ENCODE measurements at places on chromosomes 11 and 22.

DNA sequence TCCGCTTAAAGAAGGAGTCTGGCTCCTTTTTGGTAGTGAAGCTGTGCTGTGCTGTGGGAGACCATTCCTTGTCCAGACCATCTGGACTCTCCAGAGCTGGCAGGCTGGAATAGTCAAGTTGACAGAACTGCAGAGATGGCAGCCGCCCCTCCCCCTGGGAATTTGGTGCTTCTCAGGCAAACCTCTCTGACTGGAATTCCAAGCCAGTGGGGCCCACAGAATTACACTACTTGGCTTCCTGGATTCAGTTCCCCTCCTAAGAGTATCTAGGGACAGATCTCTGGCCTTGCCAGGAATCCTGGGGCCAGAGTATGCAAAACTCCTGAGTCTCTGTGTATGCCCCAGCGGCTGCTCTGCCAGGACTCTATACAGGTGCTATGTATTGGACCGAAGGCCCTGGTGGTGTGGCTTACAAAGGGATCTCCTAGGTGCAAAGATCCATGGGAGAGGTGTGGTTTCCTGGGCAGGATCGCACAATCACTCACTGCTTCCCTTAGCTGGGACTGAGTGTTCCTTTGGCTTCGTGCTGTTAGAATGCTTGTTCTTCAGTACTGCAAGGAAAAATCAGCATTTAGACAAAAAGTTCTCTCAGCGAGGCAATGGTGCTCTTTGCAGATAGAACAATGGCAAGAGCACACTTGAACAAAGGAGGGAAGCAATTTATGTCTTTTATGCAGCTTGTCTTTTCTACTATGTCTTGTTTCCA, 86.8 kb downstream of the PRMT3 start:
- DNase-seq = no peak

DNA sequence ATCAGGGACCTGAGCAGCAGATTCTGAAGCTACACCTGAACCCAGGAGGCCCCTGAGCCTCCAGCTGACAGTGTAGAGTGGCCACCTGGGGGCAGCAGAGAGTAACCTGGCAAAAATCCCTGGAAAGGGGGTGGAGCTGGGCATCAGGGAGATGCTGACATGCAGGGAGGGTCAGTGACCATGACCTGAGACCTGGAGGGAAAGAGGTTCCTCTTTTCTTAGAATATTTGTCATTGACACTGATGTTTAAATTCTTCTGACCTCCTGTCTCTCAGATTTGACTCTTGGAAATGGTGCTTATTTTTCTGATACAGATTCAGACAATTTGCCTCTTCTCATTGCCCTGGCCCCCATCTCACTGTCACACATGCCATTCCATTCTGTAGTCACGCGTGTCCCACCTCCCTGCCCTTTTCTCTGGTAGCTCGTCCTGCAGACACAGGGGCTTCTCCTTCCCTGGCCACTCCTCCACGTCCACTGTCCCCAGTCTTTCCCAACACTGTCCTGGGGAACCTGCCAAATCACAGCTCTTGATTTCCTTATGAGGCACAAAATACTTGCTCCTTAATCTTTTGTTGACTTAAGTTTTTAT, 117.2 kb upstream of the IGLL5 start:
- DNase-seq = no peak

GRCh38 chr11:19658344-19658743, 54.3 kb upstream of the NAV2 start:
- DNase-seq = no peak

DNA sequence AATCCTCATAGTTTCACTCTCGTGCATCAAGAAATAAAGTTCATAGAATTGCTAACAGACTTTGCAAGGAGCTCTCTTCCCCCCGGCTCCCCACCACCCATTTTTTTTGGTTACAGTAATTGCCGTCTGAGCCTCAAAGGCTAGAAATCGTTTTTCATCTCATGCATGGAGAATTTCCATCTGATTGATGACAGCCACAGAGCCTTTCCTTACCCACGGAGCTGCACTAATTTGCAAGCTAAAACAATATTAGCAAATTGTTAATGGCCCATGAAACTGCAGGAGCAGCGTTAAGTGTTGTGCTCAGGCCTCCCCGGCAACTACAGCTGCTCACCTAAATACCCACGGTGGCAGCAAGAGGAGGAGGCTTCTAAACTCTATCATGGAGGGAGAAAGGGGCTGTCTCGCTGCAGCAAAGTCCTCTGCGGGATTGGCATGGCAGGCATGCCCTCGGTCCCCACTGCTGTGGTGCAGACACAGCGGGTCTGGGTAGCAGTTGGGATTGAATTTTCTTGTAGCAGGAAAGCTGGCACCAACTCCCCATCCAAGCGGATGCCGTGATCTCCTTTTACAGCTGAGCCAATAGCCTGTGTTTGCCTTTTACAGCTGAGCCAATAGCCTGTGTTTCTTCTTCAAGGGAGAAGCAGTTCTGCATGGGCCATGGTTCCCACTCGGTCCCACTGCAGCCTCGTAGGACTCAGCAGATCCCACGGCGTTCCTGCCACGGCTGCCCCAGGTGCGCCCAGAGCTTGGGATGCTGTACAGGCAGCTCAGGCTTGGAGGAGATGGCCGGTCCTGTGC, 412.3 kb downstream of the BRD1 start:
- no peak for DNase-seq

- no peak for DNase-seq
Observed at GRCh38 chr11:111206472-111206871, 39.1 kb upstream of the POU2AF2 start.

DNA sequence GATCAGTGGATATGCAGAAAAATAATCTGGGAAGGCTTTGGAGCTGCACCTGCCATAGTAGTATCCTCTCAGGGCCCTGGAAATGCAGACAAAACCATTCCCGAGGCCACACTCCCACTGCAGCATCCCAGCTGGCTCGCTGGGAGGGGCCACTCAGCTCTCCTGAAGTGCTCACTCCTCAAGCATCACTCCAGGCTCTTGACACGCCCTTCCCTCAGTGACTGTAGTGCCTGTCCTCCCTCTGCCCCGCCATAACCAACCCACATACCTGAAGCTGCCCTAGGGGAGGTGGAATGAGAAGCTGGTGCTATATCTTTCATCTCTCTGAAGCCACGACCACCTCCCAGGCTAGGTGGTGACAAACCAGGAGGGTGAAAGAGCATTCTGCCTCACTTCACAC, 4.8 kb downstream of the DSCAML1 start:
- DNase-seq = no peak

DNA sequence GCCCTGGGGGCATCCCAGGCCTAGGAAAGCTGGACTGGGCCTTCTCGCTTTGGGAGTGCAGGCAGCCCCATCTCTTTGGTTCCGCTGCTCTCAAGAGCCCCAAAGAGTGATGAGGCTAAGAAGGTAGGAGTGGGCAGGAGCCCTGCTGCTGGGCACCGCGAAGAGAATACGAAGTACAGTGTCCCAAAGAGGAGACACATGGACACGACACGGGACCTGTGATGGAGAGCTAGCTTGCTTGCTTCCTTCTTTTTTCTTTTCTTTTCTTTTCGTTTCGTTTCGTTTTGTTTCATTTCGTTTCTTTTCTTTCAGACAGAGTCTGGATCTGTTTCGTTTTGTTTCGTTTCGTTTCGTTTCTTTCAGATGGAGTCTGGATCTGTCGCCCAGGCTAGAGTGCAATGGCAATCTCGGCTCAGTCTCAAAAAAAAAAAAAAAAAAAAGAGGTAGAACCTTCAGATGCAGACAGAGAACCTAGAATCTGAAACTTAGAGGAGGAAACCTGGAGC, 10.6 kb downstream of the MGAT3 start:
- no peak for DNase-seq

- peak; percentile 41 for DNase-seq
Observed at GRCh38 chr11:35045236-35045820, 93.6 kb upstream of the CD44 start.

DNA sequence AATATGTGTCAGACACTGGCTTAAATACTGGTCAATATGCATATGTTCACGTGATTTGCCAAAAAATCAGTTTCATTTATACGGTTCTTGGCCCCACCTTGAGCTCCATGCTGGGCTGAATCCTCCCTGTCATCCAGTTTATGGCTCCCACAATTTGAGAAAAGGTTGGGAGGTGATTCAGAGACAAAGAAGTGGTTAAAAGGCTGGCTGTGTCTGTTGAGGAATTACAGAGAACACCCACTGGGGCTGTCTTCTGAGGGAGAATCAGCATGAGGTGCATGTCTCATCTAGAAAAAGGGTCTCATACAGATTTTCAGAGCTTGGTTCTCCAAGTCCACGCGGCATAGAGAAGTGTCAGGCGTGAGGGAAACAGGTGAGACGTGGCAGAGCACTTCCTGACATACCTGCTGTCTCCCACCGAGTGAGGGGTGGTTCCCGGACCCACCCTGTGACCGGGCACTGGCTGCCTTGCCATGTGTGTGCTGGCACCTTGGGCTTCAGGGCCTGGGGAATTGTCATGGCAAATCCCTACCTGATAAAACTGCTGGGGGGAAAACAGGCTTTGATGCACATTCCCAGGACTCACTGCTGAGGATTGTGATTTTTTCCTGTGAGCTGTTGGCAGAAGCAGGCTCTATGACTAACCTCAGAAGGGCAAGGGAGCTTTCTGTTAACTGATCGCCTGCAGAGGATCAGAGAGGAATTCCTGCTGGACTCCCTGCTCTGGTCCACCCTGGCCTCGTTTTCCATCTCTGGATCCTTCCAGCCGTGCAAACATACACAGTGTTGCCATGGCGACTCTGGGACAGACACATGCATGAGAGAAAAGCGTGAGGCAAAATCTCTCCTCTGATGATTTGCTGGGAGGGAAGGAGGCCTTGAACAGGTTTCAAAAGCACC, 223.6 kb downstream of the ADAMTS15 start:
- no peak for DNase-seq

All from T-helper 17 cell (primary cell).